ENCODE measurements at places on chromosomes 2 and 18.

GRCh38 chr2:133378928-133379549 lies 189.2 kb downstream of the NCKAP5 start:
- no peak for DNase-seq

GRCh38 chr2:183991968-183992367 lies 606.4 kb upstream of the ZNF804A start:
- DNase-seq, result no peak

GRCh38 chr2:79638410-79638809 lies 125.6 kb downstream of the CTNNA2 start:
- DNase-seq, result no peak

- DNase-seq, result no peak
Measured at GRCh38 chr2:20148923-20149702, 75.8 kb downstream of the SDC1 start.

DNA sequence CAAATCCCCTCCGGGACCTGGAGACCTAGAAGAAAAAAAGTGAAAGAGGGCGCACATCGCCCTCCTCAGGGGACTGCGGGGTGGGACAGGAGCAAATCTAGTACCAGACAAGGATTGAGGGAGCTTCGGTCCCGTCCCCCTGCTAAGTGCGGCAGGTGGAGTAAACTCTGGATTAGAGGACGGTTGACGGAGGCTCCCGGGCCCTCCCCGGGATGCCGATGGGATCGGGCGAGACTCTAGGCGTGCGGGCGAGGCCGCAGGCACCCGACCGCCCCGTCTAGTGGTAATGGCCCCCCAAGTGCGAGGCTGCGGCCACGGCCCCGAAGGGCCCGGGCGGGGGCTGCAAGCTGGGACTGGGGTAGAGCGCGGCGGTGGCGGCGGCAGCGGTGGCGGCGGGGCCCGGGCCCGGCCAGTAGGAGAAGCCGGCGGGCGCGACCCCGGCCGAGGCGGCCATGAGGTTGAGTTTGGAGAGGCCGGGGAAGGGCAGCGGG lies 3.5 kb downstream of the FEV start:
- DNase-seq, result no peak

DNA sequence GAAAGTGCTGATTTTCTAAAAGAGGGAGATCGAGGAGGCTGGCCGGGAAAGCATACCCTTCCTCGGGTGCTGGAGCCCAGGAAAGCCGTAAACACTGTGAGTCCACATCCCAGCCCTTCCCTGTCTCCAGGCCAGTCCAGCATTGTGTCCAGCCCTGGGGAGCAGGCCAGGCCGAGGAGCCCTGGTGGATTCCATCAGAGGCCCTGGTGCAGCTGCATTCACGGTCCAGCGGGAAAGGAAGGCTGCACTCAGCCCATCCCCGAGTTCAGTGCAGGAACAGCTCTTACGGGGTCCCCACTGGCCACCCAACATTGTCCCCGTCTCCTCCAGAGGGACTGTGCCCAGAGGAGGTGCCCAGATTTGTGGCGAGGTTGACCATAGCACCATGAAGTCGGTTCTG lies 218.6 kb downstream of the KLHL29 start:
- no peak for DNase-seq

DNA sequence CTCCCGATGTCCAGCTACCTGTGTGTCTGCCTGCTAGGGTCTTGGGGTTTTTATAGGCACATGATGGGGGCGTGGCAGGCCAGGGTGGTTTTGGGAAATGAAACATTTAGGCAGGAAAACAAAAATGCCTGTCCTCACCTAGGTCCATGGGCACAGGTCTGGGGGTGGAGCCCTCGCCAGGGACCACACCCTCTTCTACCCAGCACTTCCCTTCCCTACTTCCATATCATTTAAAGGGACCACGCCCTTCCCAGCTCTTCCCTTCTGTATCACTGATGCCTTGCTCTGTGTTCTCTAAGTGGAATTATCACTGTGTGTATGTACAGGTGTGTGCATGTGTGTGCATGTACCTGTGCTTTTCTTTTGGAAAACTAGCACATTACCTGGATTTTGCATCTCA lies 6.3 kb downstream of the UGT1A1 start:
- no peak for DNase-seq

GRCh38 chr2:199018826-199019225 lies 438.9 kb downstream of the SATB2 start:
- no peak for DNase-seq

Data from stimulated activated CD4-positive, alpha-beta T cell treated with anti-CD3 and anti-CD28 coated beads, Interleukin-4, amount 100 ng/mL, for 4 hours (primary cell).